ENCODE measurements at places on chromosomes 12 and 14. TPM values are rescaled to one million over a fixed set of nuclear protein-coding genes. Genes with fewer than 3 reads are reported as not detected.

ADAMTS20 gene
- total RNA-seq, result not detected

GRCh38 chr12:55965240-55965639 is 602 bp downstream of the PMEL start:
- no peaks in the 10 kb centered on the region for H3K36me3 ChIP-seq
- H3K27me3 ChIP-seq, result no peaks in the 10 kb centered on the region
- H3K4me1 ChIP-seq, result peaks cover 38% of the 10 kb centered on the region
- no peak for DNase-seq
- H3K27ac ChIP-seq, result no peak overlapping the region

DNA sequence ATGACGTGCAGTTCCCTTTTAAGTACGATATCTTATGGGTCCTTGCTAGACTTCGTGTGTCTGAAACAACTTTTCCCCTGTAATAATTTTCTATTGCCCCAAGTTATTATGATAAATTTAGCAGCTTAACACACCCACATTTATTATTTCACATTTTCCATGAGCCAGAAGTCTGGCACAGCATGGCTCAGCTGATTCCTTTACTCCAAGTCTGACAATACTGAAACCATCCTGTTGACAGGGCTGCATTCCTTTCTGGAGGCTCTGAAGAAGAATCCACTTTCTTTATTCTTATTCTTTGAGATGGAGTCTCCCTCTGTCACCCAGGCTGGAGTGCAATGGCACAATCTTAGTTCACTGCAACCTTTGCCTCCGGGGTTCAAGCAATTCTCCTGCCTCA is 80.9 kb downstream of the DENND5B start:
- no peaks in the 10 kb centered on the region for H3K36me3 ChIP-seq
- no peak overlapping the region for H3K4me3 ChIP-seq
- no peak overlapping the region for H3K27ac ChIP-seq
- no peaks in the 10 kb centered on the region for H3K27me3 ChIP-seq
- no peak for DNase-seq

DNA sequence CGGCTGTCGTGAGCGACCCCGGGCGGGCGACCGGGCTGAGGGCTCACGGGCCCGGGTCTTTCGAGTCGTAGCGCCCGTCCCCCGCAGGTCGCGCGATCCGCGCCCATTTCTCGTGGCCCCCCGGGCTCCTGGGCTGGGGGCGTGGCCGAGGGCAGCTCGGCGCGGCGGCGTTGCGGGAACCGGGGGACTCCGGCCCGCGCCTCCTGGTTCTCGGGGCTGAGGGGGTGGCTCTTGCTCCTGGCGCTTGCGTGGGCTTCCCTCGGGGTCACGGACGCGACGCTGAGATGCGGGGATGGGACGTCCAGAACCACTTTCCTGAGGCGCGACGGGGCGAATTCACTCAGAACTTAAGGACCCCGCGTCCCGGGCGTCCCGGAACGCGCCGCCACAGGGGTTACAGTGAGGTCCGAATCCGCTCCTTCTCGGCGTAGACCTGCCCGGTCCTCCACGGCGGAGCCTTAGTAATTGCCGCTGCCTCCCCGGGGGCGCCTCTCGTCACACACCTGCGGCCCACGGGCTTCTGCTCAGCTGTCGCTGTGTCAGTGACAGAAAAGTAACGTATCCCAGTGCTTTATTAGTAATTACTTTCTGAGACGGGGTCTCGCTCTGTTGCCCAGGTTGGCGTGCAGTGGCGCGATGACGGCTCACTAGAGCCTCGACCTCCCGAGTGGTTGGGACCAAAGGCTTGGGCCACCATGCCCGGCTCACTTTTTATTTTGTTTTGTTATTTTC is 606 bp downstream of the EP400 start:
- H3K27me3 ChIP-seq, result no peaks in the 10 kb centered on the region
- H3K4me3 ChIP-seq, result peak overlapping the region; percentile 90
- H3K4me1 ChIP-seq, result peaks cover 16% of the 10 kb centered on the region
- H3K36me3 ChIP-seq, result no peaks in the 10 kb centered on the region
- H3K27ac ChIP-seq, result peak overlapping the region; percentile 92

All from spleen (tissue), 13 donors.